ENCODE measurements at places on chromosomes 1 and 21. TPM values are rescaled to one million over a fixed set of nuclear protein-coding genes. Genes with fewer than 3 reads are reported as not detected.

- DNase-seq, result no peak
These were observed 7.5 kb downstream of the TAF1A start for GRCh38 chr1:222582099-222582774.

DNA sequence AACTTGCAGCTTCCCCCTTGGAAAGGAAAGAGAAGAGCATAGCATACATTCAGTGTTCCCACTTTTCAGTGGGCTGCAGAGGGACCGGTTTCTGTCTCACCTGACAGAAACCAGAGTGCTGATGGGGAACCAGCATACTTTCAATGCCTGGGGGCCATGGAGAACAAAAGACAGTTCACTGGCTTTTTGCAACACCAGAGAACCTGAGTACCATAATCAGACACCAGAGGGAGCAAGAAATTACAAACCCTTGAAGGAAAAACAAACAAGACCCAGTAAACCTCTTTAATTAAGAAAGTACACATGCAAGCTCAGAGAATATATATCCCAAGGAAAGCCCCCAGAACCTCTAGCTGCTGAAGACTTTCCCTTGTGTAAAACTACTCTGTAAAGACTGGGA, 51.1 kb downstream of the CSMD2 start:
- no peak for DNase-seq

DNA sequence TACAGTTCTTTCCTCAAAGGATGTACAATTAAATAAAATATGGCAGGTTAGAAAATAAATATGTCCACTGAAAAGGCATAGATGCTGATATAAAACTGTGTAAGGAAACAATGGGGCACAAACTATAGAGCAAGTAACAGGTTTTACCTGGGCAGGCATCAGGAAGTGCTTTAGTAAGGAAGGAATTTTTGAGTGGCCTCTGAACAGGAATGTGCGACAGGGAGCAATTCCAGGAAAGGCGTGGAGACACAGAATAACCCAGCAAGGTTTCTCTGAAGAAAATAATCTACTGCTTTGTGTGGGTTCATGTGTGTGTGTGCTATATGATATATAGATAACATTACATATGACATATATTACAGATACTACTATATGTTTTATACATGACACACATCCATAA, 128.4 kb downstream of the RGS21 start:
- no peak for DNase-seq

- DNase-seq, result no peak
These were observed 76.9 kb upstream of the PGBD5 start for GRCh38 chr1:230502996-230503395.

DNA sequence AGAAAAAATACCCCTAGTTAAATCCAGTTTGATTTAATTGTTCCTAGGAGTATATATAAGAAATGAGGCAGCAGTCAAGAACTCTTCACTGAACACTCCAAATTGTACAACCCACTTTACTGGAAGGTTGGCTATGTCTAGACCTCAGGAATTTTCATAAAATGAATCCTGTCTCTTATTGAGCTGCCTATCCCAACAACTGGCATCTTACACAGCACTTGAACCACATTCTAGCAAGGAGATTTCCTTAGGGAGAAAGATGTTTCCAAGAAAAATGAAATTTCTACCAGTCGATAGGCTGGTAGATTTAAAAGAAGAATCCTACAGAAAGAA, 16.3 kb downstream of the RNF19B start:
- no peak for DNase-seq

DNA sequence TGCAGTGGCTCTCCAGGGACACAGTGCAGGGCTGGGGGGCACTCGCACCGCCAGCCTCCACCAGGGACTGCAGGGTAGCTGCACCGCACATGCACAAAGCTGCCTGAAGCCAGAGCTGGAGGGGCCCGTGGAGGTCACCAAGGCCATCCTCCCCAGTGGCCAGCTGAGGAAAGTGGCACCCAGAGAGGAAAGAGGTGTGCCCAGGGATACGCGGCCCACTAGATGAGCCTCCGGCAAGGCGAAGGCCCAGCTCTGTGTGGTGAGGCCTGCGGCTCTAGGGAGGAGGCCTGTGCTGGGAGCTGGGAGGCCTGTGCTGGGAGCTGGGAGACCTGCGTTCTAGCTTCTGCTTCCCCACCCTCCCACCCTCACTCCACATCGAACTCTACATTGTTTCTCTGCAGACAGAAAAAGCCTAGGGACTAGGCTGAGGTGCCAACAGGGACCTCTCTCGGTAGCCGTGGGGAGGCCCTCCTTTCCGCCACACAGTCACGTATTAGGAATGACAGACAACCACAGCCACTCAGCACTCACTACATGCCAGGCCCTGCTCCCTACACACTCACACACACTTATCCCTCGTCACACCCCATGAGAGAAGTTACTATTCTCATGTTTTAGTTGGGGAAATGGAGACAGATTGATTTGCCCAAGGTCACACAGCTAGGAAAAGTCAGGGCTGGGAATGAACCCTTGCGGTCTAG, 921 bp upstream of the ASCL5 start:
- no peak for DNase-seq

- DNase-seq, result no peak
These were observed 30.5 kb downstream of the SIPA1L2 start for GRCh38 chr1:232599178-232600041.

- no peak for DNase-seq
These were observed 33.4 kb upstream of the ARHGAP29 start for GRCh38 chr1:94270801-94271203.

- DNase-seq, result no peak
These were observed 422.7 kb downstream of the SIPA1L2 start for GRCh38 chr1:232207073-232207866.

DNA sequence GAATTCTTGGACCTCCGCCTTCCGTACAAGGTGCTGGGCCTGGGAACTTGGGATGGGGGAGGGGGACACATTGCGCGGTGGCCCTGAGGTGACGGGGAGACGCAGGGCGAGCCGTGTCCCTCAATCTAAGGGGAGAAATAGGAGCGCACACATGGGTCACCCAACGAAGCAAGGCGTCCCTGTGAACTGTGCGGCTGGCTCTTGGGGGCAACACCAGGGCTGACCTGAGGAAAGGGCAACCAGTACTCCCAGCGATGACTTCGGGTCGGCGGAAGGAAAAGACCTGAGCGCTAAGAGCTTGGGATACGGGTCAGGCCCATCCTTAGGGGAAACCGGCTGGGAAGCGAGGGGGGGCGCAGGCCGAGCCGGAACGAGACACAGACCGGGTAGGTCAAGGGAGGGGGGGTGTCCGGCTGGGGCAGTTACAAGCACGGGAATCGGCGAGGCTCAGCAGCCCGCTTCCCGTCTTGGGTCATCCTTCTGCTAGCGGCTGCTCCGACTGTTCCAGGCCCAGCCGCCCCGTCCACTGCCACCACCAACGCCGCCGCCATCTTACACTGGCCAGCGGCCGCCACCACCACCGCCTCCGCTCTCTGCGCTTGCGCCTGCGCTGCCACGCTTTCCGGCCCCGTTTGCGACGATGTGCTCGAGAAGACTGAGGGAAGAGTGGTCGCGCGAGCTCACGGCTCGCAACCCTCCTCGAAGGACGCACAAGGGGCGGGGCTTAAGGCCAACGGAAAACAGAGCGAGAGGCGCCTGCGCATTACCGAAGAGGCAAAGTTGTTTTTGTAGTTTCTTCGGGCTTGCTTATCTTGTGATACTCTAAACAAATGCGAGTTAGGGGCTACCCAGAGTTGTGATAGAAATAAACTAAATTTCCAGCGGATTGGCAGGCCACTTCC, at the start of gene DCAF8:
DCAF8 (minus strand) TSS at position 657 of the 902 bp plus-strand sequence. CDS start 18,541 bp downstream, outside the sequence.
- peak; percentile 99 for DNase-seq

GRCh38 chr1:168637350-168637991, 61.1 kb downstream of the XCL1 start:
- no peak for DNase-seq

DNA sequence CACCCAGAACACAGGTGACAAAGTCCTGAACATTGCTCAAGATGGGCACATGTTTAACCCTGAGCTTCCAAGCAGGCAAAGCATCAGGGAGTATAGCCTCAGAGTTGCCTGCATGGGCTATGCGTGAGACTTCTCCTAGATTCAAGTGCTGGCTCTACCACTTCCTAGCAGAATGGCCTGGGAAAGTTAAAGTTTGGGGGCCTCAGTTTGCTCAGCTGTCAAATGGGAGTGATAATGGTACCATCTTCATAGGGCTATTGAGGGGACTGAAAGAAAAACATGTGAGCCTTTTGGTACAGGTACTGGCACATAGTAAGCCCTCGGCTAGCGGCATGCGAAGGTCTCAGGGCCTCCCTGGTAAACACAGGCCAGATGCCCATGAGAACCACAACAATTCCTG, 28.0 kb upstream of the SMIM12 start:
- DNase-seq, result no peak

GRCh38 chr21:40422896-40423635, 423.9 kb downstream of the DSCAM start:
- no peak for DNase-seq

DNA sequence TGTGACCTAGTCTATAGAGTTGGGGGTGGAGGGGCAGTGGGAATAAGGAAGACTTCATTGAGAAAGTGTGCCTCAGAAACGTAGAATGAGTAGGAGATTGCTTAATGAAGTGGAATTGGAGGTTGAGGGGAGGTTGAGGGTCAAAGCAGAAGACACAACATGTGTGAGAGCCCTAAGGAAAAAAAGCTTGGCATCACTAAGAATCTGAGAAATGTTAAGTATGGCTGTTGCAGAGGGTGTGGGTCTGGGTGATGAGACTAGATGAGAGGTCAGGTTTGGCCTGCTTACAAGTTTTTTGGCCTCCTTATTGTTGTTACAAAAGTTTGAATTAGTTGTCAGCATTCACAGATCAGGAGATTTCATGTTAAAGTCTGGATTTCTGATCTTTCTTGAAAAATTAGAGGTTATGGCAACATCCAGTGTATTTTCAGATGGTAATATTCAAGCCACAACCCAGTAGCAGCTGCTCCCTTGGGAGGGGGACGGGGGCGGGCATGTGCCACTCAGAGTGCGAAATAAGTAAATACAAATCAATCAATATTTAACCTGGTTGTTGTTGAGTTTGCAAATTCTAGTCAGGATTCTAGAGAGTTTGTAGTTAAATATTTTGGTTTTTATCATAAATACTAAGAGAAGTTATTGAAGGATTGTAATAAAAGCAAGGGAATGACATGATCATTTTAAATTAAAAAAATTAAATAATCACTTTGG, 4.3 kb downstream of the MAN1A2 start:
- DNase-seq, result no peak

DNA sequence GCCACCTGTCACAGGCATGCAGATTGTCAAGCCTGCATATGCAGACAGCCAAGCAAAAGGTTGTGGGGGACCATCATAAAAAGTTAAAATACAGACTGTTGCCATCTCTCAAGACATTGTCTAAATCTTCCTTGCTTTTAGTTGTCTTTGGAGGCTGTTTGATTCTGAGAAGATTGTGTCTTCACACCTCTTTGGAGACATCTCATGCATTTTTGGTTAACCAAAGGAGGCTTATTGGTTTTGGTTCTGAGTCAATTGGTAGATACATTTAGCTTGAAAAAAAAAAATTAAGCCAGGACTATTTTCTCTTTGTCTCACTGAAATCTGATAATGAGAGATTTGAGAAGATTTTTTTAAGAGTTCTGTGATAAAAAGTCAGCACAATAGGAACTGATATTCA, 217.6 kb downstream of the LYPLAL1 start:
- DNase-seq, result no peak

DNA sequence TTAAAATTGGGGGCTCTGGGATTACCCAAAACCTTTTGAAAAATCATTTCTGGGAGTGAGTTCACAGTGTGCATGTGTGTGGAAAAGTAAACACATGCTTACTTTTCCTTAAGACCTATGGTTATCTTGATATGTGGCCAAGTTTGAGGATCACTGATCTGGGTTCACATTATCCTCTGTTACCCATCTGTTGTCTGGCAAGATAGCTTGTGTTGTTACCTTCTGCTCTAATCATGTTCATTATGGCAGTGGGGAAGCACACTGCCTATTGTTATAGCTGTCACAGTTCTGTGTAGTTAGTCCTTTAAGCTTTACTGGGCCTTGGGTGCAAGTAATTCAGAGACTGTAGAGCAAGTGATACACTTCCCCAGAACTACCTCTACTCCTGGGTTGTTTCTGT, 5.0 kb downstream of the CTBS start:
- DNase-seq, result no peak

GRCh38 chr1:165645654-165646366, 14.8 kb downstream of the MGST3 start:
- DNase-seq, result peak; percentile 90

GRCh38 chr1:91854852-91855534, 31.0 kb downstream of the TGFBR3 start:
- no peak for DNase-seq

GRCh38 chr1:30140566-30140965, 582.8 kb downstream of the MATN1 start:
- no peak for DNase-seq

- no peak for DNase-seq
These were observed 20.7 kb downstream of the RIPK4 start for GRCh38 chr21:41745971-41746743.

GRCh38 chr1:175361476-175361875, 168.9 kb upstream of the KIAA0040 start:
- no peak for DNase-seq

DNA sequence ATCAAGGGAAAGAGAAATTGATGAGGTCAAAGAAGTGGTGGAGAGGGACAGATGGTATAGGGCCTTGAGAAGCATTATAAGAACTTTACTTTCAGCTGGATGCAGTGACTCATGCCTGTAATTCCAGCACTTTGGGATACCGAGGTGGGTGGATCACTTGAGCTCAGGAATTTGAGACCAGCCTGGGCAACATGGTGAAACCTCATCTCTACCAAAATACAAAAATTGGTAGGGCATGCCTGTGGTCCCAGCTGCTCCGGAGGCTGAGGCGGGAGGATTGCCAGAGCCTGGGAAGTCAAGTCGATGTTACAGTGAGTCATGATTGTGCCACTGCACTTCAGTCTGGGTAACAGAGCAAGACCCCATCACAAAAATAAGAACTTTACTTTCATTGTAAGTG, 5.7 kb downstream of the TMEM50A start:
- DNase-seq, result no peak

DNA sequence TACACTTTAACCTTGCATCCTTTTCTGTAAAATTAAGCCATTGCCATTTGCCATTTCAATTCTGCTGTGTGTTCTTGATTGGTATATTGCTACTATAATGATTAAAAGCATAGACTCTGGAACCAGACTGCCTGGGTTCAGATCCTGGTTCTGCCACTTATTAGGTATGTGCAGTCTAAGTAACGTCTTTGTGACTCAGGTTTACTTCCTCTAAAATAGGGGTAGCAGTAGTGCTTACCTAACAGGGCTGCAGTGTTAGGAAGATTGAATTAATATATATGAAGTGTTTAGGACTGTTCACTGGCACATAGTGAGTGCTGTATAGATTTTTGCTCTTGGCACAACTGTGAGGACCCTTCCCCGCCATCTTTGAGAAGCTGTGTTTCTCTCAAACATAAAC, 4.4 kb downstream of the CDC42 start:
- DNase-seq, result no peak

- DNase-seq, result no peak
These were observed 37.6 kb downstream of the FCRL2 start for GRCh38 chr1:157739229-157739901.

GRCh38 chr1:10814976-10815857, 18.8 kb upstream of the CASZ1 start:
- peak; percentile 50 for DNase-seq

PLA2G2C gene
- total RNA-seq, result 0.27 TPM

FAM78B gene
- 0.69 TPM for total RNA-seq

C1orf94 gene
- total RNA-seq, result not detected

KRTAP12-4 gene
- not detected for total RNA-seq

LRRN2 gene
- 13.1 TPM for total RNA-seq

COL24A1 gene
- 0.40 TPM for total RNA-seq

CD1B gene
- total RNA-seq, result not detected

TNFRSF8 gene
- 0.16 TPM for total RNA-seq

SELENON gene
- total RNA-seq, result 39.6 TPM

PLA2G2D gene
- 0.25 TPM for total RNA-seq

PROK1 gene
- not detected for total RNA-seq

UBAP2L gene
- 102 TPM for total RNA-seq

GNPAT gene
- 34.9 TPM for total RNA-seq
